Caki2 (cell line): ENCODE measurements at places on chromosomes 1 and 21. TPM values are rescaled to one million over a fixed set of nuclear protein-coding genes. Genes with fewer than 3 reads are reported as not detected.

The SPATA45 gene
- total RNA-seq, result not detected in 2 replicates

GRCh38 chr1:217590598-217590997, 40.3 kb downstream of the GPATCH2 start:
- DNase-seq, result no peak

DNA sequence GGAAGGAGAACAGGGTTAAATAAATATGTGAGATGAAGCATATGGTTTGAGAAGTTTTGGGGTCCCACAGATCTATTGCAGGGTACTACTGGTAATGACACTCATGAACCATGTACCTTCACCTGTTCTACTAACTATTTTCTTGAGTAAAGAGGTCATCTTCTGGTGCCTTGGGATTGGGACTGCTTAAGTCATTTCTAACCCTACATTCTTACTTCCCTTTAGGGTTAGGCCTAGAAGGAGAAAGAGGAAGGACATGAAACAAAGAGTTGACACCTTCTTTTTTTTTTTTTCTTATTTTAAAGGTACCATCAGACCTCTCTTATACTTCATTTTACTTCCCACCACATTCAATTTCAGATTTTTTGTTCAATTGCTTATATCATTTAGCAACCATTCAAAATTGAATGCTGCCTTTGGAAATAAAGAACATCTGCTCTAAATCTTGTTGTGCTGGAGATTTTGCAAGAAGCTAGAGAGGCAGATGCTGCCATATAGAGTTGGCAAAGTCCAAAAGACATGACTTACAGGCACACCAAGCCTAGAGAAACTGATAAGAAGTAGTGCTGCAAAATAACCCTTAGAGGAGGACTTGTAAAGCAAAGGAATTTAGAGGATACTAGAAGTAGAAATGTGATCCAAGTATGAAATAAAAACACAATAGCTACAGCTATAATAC, 374.4 kb upstream of the ST6GALNAC5 start:
- no peak for DNase-seq

- peak; percentile 91 for DNase-seq
Measured at GRCh38 chr1:192808518-192809306, at the start of gene RGS2. RGS2 (plus strand) TSS chr1:192809039; CDS start chr1:192809072, 33 bp downstream.

The KRTCAP2 gene
- 271 and 341 TPM in 2 replicates for total RNA-seq

DNA sequence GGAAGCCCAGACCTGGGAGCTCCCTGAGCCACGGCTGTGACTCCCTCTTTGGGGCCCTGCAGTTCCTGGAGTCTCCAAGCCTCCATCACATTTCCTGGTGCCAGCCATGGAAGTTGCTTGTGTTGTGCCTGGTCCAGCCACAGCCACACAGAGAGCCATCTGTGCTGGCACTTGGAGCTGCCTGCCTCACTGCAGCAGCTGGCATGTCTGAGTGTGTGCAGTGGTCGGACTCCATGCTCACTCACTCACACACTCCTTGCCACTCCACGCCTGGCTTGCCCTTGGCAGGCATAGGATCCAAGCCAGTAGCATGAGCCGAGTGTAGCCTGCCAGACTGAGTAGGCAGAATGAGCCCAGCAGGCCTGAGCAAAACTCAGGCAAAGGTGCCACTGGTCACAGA, 516.3 kb upstream of the BEND5 start:
- DNase-seq, result no peak

- DNase-seq, result no peak
Measured at GRCh38 chr21:14869984-14870852, 194.6 kb downstream of the NRIP1 start.

DNA sequence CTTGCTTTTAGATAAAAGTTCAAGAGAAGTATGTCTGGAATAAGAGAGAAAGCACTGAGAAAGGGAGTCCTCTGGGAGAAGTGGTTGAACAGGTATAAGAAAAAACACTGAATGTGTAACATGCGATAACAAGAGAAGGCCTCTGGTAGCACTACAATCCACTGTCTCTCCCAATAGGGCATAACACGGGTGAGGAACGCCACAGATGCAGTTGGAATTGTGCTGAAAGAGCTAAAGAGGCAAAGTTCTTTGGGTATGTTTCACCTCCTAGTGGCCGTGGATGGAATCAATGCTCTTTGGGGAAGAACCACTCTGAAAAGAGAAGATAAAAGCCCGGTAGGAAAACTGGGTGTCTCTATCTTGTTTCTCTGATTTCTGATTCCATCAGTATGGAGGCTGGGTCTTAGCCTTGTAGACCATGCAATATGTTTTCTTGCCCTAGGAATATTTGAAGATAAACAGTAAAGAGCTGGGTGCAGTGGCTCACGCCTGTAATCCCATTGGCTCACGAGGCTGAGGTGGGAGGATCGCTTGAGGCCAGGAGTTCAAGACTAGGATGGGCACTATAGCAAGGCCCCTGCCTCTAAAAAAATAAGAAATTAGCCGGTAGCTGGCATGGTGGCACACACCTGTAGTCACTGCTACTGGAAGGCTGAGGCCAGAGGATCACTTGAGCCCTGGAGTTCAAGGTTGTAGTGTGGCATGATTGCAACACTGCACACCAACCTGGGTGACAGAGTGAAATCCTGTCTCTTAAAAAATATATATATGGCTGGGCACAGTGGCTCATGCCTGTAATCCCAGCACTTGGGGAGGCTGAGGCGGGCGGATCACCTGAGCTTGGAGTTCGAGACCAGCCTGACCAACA, 40.4 kb downstream of the DAP3 start:
- DNase-seq, result peak; percentile 28

The SELENBP1 gene
- total RNA-seq, result not detected in 2 replicates

DNA sequence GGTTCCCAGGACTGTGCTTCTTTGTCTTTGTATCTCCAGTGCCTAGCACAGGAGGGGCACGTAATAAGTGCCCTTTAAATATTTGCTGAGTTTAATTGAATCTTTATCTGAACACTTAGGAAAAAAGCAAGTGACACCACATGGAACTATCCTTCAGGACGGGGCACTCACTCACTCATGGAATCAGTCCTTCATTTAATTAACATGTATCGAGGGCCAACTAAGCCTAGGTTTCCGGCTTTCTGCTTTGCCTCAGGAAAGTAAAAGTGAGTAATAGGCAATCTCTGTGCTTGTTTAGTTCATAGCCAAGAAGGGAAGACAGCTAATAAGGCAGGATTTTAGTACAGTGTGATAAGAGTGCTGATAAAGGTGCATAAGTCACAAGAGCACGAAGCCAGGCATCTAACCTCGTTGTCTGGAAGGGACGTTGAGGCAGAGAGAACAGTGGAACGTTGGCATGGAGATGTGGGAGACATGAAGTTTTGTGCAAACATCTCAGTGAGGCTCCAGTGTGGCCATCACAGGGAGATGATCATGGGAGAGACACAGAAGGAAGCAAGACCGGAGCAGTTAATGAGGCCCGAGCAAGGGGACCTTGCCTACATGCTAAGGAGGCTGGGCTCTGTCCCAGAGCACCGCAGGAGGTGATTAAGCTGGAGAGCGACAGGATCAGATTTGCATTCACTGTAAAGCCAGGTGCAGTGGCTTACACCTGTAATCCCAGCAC, 54.1 kb upstream of the TRIM67 start:
- no peak for DNase-seq

- DNase-seq, result peak; percentile 99
Measured at GRCh38 chr1:153566414-153567371, 1.0 kb upstream of the S100A2 start.

The PTGER3 gene
- not detected in 2 replicates for total RNA-seq

DNA sequence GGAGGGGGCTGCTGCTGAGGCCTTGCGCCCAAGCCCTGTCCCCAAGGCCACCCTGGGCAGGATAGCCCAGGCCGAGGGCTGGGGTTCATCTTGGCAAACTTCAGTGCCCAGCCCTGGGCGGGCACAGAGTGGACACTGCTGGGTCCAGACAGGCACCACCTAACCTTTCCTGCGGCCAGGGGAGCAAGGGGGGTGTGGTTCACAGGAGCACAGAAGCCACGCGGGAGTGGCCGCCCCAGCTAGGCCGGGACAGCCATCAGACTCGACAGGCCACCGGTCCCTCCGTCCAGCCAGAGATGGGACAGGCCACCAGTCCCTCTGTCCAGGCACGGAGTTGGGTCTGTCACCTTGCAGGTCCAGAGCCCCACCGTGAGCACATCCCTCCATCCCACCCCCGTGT, 28.9 kb downstream of the ARHGEF16 start:
- no peak for DNase-seq

- no peak for DNase-seq
Measured at GRCh38 chr21:34055615-34056014, 17.8 kb upstream of the MRPS6 start.

GRCh38 chr1:53639996-53640700, 98.8 kb downstream of the GLIS1 start:
- DNase-seq, result no peak

DNA sequence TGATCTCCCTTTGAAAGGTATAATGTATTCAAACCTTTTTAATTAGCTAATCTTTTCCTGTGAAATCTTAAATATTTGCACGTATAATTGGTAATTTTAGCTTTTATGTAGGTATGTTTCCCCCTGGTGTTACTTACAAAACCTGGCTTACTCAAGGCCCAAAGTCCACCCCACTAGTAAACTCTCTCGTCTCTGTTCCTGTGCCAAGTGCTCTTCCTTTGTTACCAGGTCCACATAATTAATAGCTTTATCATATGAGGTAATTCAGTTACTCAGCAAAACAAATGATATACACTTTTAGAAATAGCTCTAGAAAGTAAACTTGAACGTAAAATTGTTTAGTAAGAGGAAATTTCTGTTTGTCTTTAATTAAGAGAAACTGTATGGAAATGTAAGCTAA, 36.7 kb downstream of the NFIA start:
- DNase-seq, result no peak

The OMA1 gene
- total RNA-seq, result 20.3 and 93.6 TPM in 2 replicates

- no peak for DNase-seq
Measured at GRCh38 chr1:228872080-228872479, 136.8 kb downstream of the RHOU start.

The CASQ1 gene
- not detected in 2 replicates for total RNA-seq

DNA sequence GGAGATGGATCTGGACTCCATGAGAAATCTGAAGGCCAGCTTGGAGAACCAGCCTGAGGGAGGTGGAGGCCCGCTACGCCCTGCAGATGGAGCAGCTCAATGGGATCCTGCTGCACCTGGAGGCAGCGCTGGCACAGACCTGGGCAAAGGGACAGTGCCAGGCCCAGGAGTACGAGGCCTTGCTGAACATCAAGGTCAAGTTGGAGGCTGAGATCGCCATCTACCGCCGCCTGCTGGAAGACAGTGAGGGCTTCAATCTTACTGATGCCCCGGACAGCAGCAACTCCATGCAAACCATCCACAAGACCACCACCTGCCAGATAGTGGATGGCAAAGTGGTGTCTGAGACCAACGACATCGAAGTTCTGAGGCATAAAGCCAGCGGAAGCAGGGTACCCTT, 601.5 kb upstream of the ZP4 start:
- DNase-seq, result no peak

DNA sequence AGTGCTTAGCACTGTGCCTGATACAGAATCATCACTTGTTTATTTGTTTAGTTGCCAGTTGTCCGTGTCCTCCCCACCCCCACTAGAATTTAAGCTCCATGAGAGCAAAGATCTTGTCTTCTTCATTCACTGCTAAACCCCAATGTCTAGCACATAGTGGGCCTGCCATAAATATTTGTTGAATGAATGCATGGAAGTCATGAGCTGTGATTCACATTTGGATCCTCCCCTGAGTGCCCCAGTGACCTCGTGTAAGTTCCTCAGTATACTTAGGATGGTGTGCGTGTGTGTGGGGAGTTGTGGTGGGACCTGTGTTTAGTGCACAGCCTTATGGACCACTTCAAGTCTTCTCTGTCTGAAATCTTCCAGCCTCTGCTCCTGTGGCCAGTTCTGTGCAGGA, 23.1 kb downstream of the IER5 start:
- DNase-seq, result no peak

DNA sequence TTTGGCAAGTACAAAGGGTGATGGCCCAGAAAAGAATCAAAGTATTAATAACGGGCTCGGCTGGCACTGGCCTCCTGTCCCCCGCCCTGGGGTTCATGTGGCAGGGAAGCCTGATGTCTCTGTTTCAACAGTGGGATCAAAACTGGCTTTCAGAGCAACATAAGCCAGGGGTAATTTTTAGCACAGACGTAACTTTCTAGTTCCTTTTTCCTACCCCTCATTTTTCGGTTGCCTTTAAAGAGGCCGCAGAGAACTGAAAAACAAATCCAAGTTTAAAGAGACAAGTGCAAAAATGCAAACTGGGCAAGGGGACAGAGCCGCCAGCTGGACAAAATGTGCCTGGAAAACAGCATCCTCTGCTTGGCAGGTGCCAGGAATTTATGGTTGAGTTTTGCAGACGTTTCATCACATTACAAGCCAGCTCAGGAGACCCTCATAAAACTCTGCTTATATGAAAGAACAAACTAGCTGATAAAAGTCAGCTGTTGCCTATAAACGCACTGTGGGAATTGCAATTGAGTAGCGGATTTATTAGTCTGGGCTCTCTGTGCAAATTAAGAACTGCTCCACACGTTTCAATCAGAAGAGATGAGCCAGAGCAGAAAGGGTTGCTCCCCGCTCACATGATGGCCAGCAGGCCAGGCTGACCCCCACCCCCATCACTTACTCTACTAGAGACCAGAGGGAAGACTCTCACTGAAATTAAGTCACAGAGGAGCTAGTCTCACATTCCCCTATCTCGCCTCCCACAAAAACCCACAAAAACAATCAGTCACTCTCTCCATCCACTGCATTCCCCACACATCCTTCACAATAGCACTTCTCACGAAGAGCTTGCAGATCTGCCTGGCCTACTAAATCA, 15.8 kb upstream of the CDCA8 start:
- no peak for DNase-seq

The CHAF1B gene
- total RNA-seq, result 15.7 and 42.1 TPM in 2 replicates

The ROR1 gene
- total RNA-seq, result 0.41 and 3.4 TPM in 2 replicates

The RXRG gene
- not detected in 2 replicates for total RNA-seq

The PPIAL4G gene
- total RNA-seq, result not detected in 2 replicates

The NCMAP gene
- total RNA-seq, result not detected in 2 replicates

The PTPRC gene
- not detected in 2 replicates for total RNA-seq

The LCK gene
- not detected in 2 replicates for total RNA-seq

The APOBEC4 gene
- total RNA-seq, result not detected in 2 replicates
